ENCODE measurements at places on chromosomes 5 and 9. TPM values are rescaled to one million over a fixed set of nuclear protein-coding genes. Genes with fewer than 3 reads are reported as not detected.

Gene NMUR2
- total RNA-seq, result not detected

Gene HTR1A
- total RNA-seq, result not detected

Gene CCDC107
- total RNA-seq, result 12.1 TPM

Gene DRD1
- not detected for total RNA-seq

Gene FBN2
- total RNA-seq, result not detected
